Effector CD8-positive, alpha-beta T cell (primary cell): ENCODE measurements at places on chromosomes 1 and 21.

DNA sequence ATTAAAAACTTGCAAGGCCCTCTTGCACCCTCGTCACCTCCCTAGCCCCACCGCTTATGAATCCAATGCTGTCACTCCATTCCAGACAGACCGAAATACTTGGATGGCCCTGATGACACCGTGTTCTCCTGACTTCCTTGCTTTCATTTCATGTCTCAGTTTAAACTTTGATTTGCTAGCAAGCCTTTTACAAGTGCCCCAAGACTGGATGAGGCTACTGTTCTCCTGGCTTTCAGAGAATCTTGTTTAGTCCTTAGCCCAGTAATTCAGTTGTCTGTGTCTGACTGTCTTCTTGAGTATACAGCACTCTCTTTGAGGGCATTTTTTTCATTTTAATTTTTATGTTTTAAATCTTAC, 824 bp upstream of the IFI44L start:
- DNase-seq: no peak

DNA sequence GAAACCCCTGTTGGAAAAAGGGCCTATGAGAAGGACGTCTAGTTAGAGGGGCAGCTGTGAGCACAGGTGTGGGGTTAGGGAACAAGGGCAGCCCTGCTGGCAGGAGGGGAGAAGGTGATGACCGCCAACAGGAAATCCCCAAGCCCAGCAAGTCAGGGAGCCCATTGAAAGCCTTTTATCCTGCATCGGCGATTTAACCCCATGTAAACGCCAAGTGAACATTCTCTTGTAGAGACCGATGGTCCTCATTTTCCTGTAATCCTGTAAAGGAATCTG, 1.1 kb upstream of the BSND start:
- no peak for DNase-seq

- no peak for DNase-seq
Measured at GRCh38 chr1:212381397-212382035, 33.2 kb downstream of the PACC1 start.

GRCh38 chr1:38775175-38775845, 84.3 kb downstream of the RRAGC start:
- DNase-seq: no peak

DNA sequence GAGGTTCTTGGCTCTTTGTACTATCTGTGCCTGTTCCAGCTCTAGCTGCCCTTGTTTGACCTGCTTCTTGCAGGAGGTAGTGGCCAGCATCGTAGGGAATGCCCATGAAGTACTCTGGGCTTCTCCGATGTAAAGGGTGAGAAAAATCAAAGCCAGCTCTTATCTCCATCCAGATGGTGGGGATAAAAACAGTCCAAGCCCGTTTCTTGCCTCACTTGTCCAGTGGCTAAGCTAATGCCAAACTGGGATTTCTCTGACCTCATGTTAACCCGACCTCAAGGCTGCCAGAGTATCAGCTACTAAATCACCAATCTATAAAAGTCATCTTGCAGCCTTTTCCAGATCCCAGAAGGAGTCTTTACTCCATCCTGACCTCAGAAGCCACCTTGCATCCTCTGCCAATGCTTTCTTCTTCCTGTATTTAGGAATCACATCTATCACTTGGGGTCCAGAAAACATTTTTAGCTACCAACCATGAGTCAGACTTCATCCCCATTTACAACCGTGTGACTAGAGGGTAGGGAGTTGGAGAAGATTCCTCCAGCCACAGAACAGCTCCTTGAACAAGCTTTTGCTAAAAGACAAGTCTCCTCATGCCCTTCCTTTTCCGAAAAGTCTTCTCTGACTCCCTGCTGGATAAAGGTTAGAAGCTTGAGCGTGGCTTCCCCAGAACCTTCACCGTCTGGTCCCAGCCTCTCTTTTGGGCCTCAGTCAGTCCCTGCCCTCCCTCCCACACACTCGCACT, 35.9 kb downstream of the KCNC4 start:
- no peak for DNase-seq

GRCh38 chr21:28387220-28387619, 605.5 kb downstream of the LTN1 start:
- DNase-seq: no peak

DNA sequence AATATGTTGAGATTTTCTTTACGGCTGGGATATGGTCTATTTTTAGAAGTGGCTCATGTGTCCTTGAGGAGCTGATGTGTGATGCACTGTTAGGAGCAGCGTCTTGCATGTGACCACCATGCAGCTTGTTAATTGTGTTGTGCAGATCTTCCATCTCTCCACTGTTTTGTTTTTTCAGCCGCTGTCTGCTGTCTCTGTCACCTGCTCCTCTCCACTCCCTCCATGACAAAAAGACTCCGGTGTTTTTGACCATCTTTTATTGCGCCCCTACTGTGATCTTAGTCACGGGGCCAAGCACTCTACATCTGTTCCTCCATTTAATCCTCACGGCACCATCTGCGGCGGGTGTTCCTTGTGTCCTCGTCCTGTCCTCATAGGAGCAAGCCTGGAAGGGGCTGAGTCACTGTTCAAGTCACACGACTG, 51.8 kb downstream of the ADARB1 start:
- DNase-seq: no peak

DNA sequence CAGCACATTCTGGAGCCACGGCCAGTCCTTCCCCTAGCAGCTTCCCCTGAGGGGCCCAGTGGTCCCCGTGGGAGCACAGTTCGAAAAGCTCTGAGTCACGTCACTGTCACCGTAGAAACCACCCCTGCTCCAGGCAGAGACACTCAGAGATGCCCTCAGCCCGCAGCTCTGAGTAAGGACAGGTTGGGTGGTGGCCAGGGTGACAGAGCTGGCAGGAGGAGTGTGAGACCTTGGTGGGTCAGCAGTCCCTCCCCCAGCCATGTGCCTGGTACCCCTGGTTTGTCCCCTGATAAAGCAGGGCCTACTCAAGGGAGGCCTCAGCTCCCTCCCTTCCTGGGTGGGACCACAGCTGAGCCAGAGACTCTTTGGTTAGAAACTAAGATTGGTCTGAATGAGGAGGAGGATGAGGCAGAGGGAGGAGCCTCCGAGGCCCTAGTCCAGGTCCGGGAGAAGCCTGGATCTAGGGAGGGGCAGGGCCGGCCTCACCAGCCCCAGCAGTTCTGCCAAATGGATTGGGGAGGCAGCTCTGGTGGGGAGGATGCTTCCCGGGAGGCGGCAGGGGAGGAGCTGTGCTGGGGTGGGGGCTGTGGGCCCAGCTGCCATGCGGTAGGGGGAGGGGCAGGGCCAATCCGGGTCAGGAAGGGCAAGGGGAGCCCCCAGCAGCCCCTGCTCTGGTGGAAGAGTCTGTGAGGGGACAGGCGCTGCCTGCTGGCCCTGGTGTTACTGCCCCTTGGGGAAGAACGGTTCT, 55.2 kb downstream of the SLC9A1 start:
- DNase-seq: no peak

- DNase-seq: no peak
Measured at GRCh38 chr1:159535907-159536306, at the start of gene OR10J5. Gene OR10J5, minus strand, starts transcription at chr1:159536007. Its CDS starts 0 bp downstream, at chr1:159536007.

GRCh38 chr1:82492159-82492558, 691.4 kb downstream of the ADGRL2 start:
- DNase-seq: no peak

DNA sequence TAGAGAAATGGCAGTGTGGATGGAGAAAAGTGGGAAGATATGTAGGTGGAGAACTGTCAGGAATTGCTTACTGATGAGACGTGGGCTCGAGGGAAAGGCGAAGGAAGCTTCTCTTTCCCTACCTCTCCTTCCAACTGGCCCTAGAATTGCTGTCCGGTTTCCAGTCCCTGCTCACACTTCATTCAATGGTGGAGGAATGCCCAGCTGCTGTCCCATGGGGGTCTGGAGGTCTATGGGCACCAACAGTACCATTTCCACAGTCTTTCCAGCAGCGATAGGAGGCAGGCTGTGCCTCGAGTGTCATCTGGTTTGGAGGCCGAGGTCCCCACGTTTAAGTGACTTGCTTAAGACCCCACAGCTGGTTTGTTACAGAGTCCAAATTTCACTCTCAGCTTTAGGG, 31.5 kb upstream of the CD1D start:
- DNase-seq: no peak

- no peak for DNase-seq
Measured at GRCh38 chr1:235930543-235930942, 63.8 kb upstream of the LYST start.

DNA sequence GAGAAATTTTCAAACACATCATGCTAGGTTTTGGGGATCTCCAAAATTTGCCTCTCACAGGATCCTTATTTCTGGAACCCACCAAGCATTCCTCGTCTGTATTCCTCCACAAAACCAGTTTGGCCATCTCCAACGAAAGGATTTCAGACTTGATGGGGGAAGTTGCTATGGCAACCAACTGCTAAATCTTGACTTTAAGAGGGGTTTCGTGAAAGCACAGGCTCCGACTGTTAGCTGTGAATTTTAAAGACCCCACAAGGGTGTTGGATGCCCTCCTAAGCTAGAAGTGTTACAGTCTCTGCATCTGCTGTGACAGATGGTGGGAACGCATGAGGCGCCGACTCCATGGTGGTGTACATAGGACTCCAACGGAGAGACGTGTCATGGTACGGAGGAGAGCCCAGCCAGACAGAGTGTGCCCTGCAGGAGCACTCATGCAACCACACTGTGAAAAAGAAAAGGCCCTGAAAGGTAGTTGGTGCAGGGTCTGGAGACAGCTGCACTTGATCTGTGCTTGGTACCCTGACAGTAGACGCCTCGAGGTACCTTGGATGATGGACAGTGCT, 147.1 kb downstream of the ASTN1 start:
- no peak for DNase-seq

DNA sequence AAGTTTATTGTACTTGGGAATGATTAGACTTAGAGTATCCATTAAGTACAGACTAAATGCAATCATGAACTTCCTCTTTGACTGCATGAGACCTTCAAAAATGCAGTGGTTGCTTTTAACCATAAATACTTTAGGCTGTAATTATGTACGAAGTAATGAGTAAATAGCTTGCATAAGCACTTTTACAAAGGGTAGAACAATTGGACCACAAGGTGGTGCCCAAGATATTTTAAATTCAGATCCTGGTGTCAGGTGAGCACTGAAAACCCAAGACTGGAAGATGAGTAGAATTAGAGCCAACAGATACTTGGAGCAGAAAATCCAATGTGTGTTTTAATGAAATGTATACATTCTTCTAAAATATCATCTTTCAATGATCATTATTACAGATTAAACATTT, 43.4 kb upstream of the RHOU start:
- no peak for DNase-seq
